ENCODE measurements at places on chromosomes 13 and 19.
A peak's percentile ranks its signal among the peaks of the same experiment; 100 is the strongest.

- DNase-seq: no peak
These were observed 16.8 kb upstream of the FFAR2 start for GRCh38 chr19:35431145-35431807.

DNA sequence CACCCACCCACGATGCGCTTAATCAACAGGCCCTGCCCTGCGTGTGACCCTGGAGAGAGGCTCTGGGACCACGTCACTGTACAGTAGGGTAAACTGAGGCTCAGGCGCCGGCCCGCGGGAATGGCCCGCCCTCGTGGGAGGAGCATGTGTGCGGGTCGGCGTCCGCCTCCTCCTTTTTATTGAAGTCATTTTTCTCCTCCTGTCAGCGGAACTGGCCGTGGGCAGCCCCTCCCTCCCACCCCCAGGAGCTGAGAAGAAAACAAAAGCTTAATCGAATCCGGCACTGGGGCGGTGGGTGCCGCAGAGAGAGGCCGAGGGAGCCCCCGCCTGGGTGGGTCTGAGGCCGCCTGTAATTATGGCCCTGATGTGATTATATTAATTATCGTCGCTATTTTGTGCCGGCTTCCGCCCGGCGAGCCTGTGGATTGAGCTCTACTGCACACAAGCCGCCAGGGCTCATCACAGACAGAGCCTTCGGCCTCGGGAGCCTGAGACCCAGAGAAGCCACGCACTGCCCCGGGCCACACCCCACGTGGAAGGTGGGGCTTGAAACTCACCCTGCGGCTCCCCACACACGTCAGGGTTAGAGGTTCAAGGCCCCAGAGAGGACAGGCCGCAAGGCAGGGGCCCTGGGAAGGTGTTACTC, 7.0 kb downstream of the C2CD4C start:
- no peak for DNase-seq

GRCh38 chr13:52878831-52879230, 30.4 kb upstream of the PCDH8 start:
- DNase-seq: no peak

DNA sequence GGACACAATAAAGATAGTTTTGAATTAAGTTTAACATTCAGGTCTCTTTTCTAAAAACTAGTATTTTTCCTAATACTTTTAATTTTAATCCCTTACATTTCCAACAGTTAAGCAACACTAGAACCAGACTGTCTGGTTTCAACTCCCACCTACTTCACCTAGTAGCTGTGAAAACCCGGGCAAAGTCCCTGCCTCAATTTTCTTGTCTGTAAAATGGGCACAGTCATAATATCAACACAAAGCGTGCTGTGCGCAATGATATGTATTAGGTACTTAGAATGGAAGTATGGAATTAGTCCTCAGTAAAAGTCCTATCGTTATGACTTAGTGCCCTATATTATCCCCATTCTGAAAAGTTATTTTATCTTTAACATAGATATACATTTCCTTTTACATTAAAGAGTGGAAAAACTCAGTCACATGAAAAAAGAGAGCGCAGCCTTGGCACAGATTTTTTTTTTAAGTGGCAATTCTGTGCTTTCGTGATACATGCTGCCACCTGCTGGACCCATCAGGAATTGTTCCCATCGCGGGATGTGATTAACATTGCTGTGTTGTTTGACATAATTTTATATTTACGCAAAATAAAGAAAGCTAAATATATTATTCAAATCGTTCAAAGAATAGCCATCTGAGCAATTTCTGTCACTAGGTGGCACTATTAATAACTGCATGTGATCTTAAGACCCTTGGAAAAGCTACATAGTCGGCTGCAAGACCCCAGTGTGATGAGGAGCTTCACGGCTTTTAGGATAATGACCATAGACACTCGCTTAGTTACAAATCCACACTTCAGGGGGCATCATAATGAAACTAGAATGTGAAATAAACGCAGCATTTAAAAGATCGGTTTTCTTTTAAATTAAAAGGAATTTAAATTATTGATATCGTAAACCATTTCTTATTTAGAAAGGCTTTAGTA, 59.9 kb downstream of the LIG4 start:
- peak; percentile 48 for DNase-seq

DNA sequence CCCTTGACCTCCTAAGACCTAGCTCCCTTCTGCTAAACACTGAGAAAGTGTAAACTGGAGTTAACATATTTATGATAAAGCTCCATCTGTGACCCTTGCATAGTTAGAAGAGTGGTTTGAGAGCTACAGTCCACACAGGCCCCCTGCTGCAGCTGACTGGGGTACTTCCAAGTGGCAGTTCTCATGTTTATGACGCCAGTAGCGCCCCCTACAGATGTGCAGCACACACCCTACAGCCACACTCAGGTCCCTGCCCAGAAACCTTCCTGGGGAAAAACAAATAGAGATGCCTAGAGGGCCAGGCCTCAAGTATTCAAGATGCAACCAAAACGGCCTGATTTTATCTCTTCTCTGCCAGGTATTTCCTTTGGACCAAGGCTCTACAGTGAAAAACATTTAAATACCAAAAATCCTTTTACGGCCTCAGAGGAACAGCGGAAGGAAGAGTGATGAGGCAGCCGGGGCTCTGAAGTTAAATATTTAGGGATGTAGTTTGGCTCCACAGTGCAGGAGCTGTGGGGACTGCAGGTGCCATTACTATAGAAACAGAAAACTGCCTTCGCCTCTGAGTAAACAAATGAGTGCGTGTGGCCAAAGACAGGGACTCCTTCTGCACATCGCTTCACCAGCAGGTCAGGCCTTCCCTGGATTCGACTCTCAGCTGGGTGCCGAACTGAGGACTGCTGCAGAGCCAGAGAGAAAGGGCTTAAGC, 553.1 kb downstream of the EFNB2 start:
- DNase-seq: no peak

- DNase-seq: no peak
These were observed 3.5 kb upstream of the LILRB4 start for GRCh38 chr19:54659300-54659699.

GRCh38 chr13:26558987-26559386, 1.5 kb downstream of the WASF3 start:
- DNase-seq: no peak

GRCh38 chr13:80214521-80214991, 126.4 kb downstream of the SPRY2 start:
- no peak for DNase-seq
